ENCODE measurements at places on chromosomes 16 and 17.

- no peak for DNase-seq
These were observed 2.1 kb upstream of the TOM1L1 start for GRCh38 chr17:54898576-54898975.

DNA sequence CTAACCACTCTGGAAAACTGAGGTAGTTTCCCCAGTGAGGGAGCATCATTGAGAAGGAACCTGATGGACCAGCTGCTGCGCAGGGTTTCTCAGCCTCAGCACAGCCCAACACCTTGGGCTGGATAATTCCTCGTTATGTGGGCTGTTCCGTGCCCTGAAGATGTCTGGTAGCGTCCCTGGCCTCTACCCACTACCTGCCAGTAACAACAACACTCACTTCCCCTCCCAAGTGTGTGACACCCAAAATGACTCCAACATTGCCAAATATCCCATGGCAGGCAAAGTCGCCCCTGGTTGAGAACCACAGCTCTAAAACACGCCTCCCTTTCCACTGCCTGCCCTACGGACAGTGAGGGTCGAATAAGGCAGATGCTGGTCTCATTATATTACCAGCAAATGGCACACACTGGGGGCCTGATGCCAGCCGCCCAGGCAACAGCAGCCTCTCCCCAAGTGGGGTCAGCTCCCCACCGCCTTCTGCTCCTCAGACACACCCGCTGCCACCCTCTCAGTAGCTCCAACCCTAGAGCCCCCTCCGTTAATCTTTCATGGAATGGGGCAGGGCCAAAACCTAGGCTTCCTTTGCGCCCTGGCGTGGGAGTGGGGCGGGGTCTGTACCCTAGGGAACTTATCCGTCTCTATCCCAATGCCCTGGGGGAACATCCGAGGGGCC is 1.0 kb downstream of the RHBDF2 start:
- DNase-seq, result no peak

DNA sequence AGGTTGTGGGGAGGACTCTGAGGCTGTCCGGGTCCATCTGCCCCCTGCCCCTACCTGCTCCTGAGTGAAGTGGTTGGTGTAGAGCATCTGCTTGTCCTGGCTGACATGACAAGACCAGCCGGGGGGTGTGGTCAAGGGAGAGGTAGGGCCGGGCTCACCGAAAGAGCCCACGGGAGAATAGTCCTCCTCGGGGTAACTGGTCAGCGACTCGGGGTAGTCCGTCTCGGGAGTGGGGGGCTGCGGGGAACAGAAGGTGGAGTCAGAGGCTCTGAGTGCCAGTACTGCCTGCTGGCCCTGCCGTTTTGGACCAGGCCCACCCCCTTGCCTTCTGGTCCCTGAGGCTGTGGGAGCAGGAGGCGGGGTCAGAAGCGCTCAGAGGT is 27.8 kb downstream of the ARHGAP27 start:
- no peak for DNase-seq

DNA sequence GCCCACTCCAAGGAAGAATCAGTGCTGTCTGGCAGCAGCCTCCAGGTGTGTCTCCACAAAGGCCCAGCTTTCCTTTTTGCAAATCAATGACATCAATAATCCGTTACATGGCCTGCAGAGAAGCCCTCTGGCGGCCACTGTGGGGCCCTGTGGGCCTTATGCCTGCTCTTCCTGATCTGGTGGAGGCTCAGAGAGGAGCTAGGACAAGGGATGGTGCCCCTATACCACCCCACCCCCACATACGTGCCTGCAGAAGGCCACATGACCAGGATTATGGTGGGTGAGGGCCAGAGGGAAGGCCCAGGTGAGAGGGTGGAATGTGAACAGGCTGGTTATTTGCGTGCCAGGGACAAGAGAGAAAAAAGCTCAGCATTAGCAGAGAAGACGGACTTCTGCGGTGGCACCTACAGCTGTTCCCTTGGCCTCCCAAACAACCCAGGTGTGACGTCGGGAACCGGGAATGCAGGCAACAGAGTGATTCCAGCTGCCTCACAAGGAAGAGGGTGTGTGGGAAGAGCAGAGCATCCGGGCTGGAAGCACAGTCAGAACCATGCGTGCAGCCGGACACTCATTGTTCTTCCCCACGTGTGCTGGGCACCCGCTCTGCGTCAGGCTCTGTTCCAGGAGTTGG is 22.5 kb downstream of the EIF4A3 start:
- no peak for DNase-seq

DNA sequence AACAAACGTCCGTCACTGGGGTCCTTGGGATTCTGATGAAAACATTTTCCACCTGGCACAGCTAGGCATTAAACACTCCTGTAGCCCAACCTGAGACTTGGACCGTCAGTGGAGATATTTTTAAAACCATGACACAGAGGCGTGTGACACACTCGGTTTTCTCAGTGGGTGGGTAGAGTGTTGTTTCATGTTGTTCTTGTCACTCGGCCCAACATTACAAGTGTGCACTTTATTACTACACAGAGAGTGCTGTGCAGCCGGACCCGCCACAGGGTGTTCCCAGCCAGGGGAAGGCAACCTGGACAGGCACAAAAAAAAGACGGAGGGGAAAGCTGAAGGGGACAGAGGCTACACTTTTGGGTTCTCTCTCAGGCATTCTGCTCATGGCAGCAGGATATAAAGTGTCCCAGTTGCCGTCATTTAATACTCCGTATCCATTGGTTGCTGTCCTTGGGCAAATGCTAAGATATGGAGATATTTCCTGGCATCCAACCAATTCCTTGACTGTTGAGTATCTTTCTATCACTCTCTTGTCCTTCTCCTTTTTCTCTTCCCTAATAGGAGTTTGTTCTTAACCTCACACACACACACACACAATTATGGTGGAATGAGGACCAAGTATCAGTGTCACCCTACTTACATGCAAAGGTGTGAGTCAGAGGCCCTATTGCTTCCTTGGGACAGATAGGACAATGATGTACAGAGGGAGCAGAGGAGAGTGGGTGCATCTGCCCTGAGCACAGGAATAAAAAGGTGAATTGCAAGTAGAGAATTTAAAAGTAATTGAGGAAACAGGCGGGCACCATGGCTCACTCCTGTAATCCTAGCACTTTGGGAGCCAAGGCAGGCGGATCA is 154.1 kb upstream of the SOX9 start:
- DNase-seq, result no peak

DNA sequence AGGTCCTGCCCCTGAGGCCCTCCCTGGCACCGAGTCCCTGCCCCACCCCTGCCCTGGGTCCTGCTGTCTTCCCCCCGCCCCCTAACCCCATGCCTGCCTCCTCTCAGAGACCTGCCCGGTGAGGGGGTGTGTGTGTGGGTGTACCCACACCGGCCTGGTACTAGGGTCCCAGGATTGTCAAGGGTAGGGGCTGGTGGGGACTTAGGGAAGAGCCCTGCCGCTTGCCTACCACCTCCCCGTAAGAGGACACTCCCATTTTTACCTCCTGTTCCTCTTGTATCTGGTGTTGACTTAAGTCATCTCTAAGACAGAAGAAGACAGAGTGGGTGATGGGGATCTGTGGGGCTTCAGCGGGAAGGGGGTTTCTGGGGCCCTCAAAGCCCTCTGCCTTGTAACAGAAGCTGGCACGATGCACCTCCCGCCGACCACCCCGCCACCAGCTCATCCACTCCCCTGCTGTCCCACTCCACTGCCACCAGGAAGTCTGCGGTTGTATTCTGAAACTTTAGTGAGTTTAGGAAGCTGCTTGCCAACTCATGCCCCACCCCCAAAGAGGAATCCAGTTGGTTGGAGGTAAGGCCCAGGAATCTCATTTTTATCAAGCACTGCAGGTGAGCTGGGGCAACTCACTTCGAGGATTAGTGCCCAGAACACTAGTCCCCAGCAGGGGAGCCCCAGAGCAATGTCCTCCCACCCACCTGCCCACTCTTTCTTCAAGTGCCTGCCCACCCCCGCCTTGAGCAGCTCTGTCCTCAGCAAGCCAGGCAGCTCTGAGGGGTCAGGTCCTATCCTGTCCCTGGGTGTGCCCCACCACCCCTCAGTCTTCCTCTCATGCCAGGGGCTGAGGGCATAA is 5.6 kb downstream of the SPATA32 start:
- no peak for DNase-seq

- no peak for DNase-seq
These were observed 8.0 kb upstream of the KRT23 start for GRCh38 chr17:40945414-40945813.

DNA sequence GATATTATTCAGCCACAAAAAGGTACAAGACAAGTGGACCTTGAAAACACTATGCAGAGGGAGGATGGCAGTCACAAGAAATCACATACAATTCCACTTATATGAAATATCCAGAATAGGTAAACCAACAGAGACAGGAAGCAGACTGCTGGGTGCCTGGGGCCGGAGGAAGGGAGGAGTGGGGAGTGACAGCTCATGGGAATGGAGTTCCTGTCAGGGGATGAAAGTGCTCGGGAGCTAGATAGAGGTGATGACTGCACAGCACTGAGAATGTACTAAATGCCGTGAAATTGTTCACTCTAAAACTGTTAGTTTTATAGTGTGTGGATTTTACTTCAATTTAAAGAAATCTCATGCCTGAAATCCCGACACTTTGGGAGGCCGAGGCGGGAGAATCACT is 74.2 kb upstream of the MED9 start:
- DNase-seq, result no peak

DNA sequence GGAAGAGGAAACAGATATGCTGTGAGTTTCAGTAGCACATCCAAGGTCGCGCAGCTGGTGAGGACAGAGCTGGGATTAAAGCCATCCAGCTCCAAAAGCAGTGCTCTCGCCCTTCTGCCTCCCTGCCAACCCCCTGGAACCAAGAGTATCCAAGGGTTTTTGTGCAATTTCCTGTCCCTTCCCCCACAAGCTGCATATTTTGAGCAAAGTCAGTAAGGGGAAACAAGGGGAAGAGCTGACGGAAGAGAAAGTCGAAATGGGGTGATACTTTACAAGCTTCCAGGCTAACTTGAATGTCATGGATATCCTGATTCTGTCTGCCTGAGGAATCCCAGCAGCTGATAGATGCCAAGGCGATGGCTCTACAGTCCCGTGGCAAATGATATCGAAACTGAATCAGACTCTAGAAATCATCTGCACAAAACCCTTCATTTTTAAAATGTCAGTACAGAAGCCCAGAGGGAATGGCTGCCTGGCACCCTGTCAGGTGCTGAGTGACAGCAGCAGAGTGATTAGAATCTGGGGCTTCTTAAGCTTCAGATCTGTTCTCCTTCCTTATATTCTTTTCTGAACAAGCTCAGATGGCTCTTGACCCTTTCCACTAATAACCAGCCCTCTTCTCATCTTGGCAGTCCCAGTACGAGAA is 42.9 kb upstream of the TEKT3 start:
- DNase-seq, result no peak

GRCh38 chr16:85853547-85854545 is 45.1 kb upstream of the IRF8 start:
- no peak for DNase-seq

DNA sequence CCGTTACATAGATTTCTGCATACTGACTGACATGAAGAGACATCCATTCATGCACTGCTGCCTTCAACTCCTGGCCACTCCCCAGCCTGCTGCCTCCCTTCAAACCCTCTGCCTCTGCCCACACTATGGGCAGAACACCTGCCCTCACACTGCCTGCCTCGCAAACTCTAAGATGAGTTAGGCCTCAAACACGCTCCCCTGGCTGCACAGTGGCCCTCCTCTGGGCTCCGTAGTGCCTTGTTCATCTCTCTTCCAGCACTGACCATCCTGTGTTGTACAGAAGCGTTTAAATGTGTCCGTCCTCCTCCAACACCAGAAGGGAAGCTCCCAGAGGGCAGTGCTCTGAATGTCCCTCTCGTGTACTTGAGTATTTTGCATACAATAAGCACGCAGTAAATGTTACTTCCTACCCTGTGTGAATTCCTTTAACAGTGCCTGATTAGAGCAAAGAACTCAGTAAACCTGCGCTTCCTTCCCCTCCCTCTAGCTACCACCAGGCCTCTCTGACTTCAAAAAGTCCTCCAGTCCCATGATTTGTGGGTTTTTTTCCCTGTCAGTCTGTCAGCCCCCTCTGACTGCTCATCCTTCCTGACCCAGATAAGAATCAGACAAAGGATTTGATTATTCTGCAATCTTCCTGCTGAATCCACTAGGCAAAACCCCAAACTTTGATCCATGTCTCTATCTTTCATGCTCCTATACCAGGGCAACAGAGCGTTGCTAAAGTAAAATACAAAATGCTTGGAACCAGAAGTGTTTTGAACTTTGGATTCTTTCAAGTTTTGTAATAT is 3.9 kb downstream of the DHX33 start:
- no peak for DNase-seq

DNA sequence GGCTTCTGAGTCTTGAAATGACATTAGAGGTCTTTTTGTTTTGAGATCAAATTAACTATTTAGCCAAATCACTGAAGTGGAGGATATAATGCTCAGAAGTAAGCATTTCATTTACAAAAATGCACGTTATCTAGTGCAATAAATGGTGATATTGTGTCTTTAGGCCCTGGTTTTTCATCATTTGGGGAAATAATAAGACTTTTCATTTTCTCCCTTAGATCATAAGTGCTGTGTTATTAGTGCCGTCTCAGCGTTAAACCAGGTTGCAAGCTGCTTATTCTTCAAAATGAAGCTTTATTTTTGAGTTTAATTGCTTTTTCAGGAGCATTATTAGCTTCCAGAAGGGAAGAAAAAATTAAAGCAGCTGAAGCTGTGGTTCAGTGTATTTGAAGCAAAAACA is 1416.8 kb upstream of the GOT2 start:
- DNase-seq, result no peak

DNA sequence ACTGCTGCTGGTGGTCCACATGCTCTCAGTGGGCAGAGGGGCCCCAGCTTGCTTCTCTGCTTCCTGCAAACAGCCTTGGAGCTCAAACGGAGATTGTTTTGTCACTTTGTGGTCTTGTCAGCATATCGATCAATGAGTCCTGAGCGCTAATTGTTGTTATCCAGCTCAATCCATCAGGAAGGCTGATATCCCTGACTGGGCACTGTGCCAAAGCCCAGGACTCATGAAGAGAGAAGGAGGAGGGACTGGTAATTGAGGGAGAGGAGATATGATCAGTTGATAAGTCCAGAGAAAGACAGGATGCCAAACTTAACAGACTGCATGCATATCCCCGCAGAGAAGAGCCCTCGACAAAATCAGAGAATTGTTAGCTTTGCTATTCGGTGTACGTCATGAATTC is 58.6 kb upstream of the DNAH9 start:
- no peak for DNase-seq

DNA sequence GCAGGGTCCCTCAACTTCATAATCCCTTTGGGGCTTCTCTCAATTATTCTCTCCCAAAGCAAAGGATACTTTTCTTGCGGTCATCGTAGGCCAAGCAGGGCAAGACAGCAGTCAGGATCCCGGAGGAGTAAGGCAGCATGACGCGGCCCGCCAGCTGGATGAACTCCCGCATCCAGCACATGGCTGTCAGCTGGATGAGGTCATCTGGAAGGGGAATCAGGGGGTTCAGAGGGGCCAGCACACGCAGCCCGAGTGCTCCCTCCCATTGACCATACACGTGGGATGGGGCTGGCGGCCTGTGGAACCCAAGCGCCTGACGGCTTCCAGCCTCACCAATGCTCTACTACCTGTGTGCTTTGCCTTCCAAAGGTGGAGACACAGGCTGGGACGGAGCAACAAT is 19.2 kb downstream of the VAC14 start:
- no peak for DNase-seq
